ENCODE measurements at places on chromosomes 16 and 17.

DNA sequence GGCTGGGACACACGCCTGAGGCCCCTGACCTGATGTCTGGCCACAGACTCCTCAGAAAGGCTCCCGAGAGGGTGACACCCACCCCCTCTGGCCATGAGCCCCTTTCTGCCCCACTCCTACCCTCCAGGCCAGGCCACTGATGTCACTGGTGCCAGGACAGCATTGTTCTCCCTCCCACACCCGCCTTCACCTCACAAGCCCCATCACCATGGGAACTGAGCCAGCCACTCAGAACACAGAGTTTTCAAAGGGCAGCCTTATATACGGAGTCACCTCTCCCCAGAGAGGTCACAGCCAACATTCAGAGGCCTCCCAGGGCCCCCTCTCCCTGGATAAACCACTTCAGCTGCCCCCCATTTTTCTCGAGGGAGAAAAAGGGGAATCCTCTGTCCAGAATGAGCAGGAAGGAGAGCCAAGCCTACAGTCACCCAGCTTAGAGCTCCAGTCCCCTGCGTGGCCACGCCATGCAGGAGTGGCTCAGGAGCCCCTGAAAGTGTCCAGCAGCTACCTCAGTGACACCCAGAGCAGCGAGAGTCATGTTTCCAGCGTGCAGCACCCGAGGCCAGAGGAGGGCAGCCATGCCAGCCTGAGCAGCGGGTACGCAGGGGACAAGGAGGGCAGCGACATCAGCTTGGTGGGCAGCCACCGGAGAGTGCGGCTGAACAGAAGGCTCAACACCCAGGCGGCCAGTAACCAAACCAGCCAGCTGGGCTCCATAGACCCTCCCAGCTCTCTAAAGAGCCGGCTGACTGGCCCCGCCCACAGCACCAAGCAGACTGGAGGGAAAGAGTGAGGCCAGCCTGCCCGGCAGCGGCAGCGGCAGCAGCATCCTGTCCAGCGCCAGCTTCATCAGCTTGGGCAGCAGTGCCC lies at the start of gene C16orf82:
C16orf82 (plus strand) TSS at position 260 of the 870 bp plus-strand sequence.
- DNase-seq = peak; percentile 6

- DNase-seq = peak; percentile 58
Observed at GRCh38 chr16:17775061-17775460, 304.3 kb upstream of the XYLT1 start.

DNA sequence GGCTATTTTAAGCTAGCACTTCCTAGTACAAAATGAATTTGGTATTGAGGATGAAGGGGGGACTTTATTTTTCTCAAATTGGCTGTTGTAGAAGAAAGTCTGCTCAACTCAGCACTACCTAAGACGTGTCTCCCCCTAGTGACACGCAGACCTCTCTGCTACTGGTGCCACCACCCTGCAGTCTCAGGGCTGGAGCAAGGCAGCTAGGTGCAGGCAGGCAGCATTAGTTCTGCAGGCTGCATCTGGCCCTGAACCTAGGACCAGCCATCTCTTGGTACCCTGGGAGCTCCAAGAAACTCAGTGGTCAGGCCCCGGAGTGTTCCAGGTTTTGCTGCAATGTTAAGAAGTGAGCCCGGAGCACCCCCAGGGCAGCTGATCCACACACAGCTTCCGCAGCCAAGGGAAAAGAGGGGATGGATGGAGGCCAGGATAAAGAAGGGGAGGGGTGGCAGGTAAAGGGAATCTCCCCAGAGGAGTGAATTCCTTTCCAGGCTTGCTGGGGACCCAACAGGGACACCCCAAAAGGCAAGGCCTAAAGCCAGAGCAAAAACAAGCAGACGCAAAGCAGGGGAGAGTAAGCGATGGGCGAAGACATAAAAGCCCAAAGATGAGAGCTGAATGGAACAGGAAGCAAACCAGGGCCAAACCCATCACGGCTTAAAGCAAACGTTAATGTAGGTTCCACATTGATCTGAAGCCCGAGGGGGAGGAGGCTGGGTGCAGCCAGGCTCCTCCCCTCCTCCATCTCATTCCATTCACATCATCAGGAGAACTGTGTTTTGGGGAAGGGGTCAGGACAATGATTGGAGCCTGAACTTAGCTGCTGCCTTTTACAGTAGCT lies 200.5 kb downstream of the ZFHX3 start:
- peak; percentile 47 for DNase-seq

DNA sequence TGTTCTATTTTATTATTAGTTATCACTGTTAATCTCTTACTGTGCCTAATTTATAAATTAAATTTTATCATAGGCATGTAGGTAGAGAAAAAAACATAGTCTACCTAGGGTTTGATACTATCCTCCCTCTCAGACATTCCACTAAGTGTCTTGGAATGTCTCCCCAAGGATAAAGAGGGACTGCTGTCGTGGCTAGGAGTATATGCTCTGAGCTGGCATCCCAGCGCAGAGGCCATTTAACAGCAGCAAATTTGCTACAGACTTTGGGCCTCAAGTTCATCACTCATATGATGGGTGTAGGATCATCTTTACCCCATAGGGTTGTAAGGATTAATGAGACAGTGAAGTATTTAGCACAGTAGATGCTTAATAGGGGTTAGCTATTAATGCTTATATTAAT lies 56.7 kb downstream of the ZFHX3 start:
- peak; percentile 40 for DNase-seq

GRCh38 chr16:56272583-56272894 lies 81.2 kb downstream of the GNAO1 start:
- no peak for DNase-seq
